ENCODE measurements at places on chromosomes 3 and 15. TPM values are rescaled to one million over a fixed set of nuclear protein-coding genes. Genes with fewer than 3 reads are reported as not detected.

The SEMA3G gene
- polyA plus RNA-seq = 0.95 TPM

The AADACL2 gene
- polyA plus RNA-seq = not detected

The PLA2G4B gene
- 9.2 TPM for polyA plus RNA-seq

GRCh38 chr3:126205717-126206655 is 25.6 kb upstream of the ALDH1L1 start:
- no peak for DNase-seq

DNA sequence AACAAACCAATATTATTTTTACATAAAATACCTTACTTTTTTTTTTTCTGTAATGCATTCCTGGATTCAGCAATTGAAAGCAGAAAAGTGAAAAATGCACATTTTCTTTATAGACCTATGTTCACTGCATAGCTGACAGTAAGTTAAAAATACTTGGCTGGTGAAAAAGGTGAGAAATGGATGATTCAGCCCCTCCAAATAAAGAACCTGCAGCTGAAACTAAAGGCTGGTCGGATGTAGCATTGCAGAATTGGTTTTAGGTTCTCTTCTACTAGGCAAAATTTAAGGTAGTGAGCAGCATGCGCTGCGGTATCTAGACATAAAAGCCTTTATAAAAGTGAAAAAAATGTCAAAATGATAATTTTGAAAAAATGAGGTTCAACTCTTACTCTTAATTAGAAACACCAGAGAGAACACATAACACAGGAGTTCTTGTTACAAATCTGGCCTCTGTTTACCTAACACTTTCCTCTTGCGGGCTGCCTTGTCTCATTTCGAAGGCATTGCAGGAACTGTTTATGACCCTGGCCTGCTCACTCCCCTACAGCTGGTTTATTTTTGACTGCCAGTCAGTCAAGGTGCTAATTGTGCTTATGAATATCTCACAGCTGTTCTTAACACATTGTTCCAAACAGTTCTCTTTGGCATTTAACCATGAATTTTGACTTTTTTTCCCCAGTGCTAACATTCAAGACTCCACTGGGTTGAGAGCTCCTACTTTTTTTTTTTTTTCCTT is 455.4 kb upstream of the TBL1XR1 start:
- no peak for DNase-seq

DNA sequence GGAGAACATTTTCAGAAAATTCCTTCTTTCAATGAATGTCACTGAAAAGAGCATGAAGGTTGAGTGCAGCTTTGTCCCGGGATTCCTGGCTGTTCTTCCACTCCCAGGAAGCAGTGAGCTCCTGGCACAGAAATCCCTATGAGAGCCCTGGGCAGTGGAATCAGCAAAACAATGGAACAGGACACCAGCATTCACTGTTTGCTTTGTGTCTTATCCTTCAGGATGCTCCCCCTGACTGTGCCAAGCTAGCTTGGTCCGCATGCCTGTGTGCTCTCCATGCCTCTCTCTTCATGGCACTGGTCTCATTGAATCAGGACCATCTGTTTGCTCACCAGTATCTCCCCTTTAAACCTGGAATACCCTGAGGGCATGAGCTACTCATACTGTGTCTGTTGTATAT is 102.0 kb upstream of the GADL1 start:
- DNase-seq = no peak

GRCh38 chr3:36060950-36061349 is 319.4 kb upstream of the STAC start:
- DNase-seq = no peak

DNA sequence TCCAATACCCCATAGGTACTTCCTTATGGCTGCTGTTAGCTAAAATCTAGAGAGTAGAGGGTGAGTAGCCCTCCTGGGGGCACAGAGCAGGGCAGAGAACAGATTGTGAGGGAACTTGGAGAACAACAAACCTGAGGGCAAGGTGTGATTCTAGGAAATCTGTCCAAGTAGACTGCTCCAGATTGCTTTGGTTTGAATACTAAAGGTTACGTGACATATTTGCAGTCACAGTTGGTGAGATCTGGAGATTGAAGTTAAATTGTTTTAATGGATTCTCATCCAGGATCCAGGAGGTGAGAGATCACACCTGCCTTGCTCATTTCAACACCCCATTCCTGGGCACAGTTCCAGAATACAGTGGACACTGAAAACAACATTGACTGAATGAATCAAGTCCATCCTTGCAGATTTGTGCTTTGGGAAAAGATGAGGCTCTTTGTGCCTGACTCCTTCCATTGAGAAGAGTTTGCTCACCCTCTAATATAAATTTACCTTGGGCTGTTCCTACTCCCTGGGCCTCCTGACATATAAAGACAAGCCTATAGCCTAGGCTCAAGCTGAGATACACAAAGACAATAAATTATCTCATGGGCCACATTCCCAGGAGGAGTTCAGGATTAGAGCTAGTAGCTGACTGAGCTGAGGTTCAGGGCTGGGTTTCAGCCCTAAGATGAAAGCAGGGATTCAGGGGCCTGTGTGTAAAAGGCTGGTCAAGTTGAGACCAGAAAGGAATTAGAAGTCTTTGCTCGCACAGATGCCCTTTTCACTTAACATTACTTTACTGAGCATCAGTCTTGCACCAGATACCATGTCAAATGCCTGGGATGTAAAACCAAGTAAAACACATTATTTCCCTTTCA is 400.9 kb upstream of the MCTP2 start:
- no peak for DNase-seq

DNA sequence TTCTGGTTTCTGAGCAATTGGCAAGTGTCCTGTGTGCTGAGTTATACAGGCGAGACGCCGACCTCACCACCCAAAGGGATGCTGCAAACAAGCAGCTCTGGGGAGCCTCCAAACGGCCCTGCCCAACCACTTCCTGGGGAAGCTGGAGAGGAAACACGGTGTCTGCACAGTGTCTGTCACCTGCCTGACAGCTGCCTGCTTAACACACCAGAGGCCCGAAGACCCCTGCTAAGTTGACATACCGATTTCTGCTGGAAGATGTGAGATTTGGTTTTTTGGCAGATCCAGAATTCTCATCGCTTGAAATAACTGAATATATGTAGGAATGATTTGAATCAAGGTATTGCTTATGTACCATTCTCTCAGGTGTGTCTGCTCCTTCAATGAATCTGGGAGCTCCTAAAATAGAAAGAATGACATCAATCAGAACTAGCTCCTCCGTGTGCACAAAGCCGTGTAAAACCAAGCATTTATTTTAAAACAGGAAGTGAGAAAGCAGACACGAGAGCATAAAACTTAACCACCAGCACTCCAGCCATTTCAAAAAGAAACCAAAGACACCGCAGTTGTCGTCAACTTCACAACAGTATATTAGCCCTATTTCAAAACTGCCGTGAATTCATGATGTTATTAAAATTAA is 27.2 kb downstream of the LRRC2 start:
- no peak for DNase-seq

DNA sequence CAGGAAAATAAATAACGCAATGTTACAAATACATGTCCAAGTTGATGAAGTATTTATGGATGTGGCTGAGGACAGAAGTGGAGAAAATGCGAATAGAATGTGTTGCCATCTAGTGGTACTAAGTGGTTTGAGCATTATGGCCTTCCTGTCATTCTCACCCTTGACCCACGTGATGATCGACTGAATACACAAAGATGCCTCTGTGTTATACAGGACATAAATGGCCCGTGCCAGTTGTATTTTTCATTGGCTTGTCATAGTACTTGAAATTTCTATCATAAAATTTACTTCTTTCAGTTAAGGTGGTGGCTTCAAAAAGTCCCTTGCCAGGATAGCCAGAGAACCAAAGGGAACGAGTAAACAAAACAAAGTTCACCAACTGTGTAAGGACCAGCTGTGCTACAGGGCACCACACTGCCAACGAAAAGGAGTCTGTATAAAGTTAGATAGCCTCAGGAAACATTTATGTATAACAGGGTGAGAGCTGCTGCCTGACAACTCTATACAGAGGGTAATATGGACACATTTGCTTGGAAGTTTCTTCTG is 103.7 kb downstream of the MYH15 start:
- no peak for DNase-seq

GRCh38 chr3:81713031-81713430 is 48.4 kb downstream of the GBE1 start:
- DNase-seq = no peak

GRCh38 chr3:150744041-150744918 is 18.7 kb downstream of the SIAH2 start:
- no peak for DNase-seq
